HCT116 (cell line): ENCODE measurements at places on chromosomes 2 and 18.

DNA sequence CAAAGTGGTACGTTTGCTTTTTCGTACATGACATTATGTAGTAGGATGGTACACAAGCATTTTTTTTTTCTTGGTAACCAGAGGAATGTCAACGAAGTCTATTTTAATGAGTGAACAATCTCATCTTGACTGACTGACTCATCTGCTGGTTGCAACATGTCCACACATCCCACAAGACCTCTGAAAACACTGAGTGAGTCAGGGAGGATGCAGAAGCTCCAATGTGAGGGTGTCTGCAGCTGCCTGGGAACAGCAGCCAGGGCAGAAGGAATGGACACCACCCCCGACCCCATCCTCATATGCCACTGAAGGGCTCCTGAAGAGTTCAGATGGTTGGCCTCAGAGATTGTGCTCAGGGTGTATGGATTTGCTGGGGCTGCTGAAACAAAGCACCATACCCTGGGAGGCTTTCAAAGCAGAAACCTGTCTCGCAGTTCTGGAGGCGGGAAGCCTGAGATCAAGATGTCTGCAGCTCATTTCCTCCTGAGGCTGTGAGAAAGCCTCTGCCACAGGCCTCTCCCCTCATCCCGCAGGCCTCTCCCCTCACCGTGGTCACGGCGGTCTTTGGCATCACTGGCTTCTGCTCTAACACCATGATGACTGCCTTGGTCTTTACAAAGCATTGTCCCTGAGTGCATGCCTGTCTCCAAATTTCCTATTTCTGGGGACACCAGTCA is 124.6 kb downstream of the LRATD1 start:
- DNase-seq = no peak

DNA sequence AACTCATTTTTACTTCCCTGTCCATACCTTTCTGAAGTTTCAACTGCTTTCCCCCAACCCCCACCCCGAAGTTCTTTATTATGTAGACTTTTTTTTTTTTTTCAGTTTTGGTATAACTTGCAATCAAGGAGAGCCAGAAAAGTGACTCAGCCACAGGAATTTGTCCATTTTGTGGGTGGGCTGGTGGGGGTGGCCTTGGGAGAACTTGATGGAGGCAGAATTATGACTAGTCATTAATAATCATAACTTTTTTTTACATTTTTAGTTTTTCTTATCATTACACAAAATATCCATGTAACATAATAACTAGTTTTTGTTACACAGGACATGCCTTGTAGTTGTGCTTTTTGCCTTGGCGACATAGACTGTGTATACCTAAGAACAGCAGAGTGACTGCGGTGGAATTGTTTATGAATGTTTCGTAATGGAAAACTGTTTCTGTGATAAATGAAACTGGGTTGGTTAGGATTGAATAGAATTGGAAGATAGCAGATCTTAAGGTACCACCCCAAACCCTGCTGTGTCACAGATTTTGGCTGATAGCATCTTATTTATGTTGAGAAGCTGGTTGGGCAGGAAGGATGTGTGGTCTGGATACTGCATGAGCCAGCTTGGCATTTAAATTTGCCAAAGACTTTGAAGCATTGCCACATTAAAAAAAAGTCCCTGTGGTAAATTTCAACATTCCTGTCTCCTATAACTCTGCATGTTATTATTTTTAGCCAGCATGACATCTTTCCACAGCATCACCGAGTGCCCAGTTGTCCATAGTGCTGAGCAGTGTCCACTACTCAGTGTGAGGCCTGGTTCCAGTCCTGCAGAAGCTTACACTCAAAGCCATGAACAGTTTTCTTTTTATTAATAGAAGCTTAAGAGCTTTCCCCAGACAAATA is 30.7 kb downstream of the LYPD6B start:
- DNase-seq = no peak

GRCh38 chr2:230329946-230330605 is 3.1 kb downstream of the SP140L start:
- DNase-seq = no peak

DNA sequence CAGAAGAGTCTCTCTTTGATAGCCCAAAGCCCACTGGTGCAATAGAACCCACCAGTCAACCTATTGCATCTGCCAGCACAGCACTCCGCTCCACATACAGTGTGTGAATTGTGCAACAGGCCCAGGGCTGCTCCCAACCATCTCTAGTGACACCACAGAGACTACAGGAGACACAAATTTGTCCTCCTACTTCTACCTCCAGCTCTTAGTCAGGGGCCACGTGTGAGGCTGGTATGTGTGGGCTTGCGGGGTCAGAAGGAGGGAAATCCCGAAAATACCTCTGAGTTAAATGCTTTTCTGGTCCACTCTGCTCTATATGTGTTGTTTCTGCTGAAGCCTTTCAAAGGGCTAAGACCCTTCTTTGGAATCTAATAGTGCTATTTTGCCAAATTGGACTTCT is 18.0 kb downstream of the DGUOK start:
- no peak for DNase-seq
